ENCODE measurements at places on chromosomes 13 and 19. TPM values are rescaled to one million over a fixed set of nuclear protein-coding genes. Genes with fewer than 3 reads are reported as not detected.
A peak's percentile ranks its signal among the peaks of the same experiment; 100 is the strongest.

GRCh38 chr19:49339301-49340068, 4.3 kb downstream of the CD37 start:
- DNase-seq: no peak

DNA sequence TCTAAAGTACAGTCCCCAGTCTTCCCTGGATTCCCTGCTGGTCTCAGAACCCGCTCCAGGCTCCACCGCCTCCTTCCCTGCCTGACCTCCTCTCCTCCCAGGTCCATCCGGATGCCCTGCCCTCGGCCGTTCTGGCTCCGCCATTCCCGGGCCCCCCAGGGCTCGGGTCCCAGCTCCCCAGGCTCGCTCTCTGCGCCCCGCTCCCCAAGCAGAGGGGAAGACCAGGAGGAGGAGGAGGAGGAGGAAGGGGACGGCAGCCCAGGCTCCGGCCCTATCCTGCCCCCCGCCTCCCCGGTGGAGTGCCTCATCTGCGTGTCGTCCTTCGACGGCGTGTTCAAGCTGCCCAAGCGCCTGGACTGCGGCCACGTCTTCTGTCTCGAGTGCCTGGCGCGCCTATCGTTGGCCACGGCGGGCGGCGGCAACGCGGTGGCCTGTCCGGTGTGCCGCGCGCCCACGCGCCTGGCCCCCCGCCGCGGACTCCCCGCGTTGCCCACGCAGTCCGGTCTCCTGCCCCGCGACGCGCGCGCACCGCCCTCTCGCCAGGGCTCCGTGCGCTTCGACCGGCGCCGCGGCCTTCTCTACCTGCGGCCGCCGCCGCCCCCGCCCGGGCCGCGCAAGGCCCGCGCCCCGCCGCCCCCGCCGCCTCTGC, 647 bp downstream of the RNF225 start:
- no peak for DNase-seq

DNA sequence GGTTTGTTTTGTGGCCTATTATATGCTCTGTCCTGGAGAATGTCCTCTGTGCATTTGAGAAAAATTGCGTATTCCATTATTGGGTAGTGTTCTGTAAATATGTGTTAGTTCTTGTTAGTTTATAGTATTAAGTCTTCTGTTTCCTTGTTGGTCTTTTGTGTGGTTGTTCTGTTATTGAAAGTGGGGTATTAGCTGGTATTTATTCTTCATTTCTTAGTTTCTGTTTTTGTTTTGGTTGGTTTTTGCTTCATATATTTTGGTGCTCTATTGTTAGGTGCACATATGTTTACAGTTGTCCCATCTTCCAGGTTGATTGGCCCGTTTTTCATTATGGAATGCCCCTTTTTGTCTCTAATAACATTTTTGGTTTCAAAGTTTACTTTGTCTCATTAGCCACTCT, 77.3 kb downstream of the DNAJC15 start:
- DNase-seq: no peak

DNA sequence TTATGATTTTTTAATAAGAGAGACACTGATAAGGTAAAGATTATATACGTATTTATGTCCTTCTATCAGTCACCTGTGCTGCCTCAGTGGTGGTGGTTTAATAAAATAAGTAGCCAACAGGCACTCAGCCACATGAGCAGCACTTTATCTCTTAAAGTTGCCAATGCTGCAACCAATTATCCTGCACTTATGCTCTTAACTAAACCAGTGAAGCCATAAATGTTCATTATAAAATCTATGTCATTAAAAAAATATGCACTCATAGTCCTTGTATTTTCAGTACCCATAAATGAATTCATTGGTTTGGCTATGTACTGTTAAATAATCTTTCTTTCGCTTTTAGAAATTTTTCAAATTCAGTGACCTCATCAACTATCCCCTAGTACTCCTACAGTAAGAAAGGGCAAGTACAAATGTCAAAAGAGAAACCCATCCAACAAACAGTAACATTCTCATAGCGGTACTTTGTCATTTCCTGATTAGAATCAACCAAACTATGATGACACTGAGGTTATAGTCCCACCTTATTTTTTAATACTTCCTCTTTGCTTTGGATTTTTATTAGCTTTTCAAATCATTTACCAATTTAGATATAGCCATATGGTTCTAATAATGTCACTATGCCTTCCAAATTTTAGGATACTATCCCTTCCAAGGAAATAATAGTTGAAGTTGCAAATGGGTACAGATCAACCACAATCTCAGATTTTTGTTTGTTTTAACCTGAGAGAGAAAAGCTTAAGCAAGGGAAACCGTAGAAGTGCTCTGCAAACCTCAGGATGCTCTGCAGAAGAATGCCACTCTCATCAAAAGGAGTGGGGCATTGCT, 190.9 kb downstream of the KLF12 start:
- DNase-seq: peak; percentile 58

DNA sequence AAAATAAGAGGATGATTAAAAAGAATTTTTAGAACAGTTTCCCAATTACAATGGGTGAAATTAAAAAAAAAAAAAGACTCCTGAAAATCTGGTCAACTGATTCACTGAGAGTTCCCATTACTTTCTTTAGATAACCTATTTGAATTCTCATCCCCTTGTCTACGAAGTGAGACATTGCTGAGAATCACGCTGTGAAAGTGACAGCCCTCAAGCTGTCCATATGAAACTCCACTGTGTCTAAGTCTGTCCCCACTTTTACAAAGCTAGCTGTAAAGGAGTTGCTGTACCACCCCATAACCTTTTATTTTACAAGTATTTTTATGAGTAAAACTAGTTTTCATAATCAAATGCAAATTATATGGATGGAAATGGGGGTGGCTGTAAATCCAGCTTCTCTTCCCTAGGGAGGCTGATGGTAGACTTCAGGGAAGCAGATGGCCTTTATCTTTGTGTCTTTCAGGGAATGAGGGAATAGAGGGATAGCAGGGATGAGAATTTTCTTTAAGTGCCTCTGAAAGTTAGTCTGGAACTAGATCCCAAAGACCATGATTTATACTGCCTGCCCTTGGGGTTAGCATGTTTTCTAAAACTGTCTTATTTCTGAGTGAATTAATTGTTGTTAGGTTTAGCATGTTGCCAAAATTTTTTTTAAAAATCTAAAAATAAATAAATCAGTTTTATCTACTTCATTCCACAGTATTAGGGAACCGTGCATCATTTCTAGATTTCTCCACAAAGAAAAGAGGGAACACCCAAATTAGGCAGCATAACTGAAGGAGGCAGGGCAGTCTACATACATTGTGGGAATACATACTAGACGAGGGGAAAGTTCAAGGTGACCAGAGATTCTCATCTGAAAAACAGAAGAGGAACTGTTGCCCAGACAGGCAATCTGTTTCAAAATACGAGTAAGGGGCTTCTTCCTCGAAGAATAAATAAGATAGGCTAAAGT, 1219.1 kb downstream of the UQCRFS1 start:
- no peak for DNase-seq

GRCh38 chr13:97974773-97975172, 21.3 kb downstream of the IPO5 start:
- no peak for DNase-seq

DNA sequence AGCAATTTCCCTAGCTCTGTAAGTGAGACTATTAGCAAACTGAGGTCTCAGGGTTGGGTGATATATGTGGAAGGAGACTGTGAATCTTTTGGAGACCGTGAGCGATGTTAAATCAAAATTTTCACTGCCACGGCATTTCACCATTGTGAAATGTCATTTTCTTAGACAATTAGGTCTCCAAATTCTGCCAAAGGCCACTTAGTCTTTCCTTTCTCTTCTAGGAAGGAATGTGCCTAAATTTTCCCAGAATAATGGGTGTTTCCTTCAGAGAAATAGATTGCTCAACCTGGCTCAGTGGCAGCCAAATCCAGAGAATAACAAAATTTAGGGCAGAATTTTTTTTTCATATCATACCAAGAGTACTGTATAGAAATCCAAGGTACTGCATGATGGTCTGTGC, 64.5 kb upstream of the SCEL start:
- no peak for DNase-seq

DNA sequence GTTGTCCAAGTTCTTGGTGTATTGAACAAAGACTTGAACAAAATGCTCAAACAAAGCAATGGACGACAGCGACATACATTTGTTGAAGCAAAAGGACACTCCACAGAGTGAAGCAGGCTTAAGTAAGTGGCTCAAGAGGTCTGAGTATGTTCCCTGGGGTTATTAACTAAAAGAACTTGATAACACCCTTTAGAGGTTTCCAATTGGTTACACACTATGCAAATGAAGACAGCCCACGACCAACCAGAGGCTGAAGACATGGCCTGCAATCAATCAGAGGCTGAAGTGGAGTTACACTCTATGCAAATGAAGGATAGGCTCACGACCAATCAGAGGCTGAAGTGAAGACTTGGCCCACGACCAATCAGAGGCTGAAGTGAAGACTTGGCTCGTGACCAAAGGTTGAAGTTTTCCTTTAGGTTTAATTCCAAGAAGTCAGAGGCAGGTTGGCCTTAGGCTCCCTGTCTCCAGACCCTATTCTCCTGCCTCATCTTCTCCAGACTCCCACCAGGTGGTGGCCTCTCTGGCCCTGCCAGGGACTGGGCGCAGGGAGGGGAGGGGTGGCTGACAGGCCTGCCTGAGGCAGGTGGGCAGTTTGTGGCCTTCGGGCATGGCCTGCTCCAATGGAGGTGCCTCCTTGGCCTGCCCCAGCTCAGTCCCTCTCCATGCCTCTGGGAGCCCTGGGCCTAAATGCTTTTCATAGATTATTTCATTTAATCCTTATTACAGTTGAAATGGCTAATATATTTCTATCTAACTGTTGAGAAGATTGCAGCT, 38.1 kb downstream of the CCDC169 start:
- no peak for DNase-seq

DNA sequence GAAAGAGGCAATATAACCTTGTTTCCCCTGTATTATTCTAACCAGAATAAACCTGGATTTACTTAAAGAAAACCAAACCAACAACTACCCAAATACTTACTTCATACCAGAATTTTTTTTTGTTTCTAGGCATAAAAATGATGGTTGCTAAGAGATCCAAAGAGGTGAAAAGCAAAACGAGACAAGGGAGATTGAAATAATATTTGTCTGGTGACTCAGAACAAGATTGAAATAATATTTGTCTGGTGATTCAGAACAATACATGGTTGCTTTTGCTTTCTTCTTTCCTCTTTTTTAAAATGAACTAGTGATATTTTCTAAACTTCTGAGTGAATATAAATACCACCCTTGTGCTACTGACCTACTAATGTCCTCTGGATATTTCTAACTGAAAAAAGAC, 592.9 kb downstream of the KCTD12 start:
- DNase-seq: no peak

- no peak for DNase-seq
Measured at GRCh38 chr13:27622102-27622820, 569 bp downstream of the POLR1D start.

DNA sequence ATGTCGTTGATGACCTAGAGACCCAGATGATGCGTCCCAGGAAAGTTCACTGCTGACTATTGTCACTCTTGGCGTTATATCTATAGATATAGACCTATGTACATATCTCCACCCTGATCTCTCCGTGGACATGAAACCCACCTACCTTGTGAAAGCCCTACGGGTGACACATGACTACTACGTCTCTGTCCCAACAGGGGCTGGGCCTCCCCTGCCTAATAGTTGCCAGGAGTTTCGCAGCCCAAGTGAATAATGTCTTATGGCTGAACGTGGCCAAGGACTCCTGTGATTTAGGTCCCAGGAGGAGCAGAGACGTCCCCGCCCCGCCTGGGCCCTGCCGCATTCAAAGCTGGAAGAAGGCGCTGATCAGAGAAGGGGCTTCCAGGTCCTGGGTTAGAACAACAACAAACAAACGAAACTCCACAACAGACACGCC, 4.9 kb upstream of the POU4F1 start:
- DNase-seq: no peak

DNA sequence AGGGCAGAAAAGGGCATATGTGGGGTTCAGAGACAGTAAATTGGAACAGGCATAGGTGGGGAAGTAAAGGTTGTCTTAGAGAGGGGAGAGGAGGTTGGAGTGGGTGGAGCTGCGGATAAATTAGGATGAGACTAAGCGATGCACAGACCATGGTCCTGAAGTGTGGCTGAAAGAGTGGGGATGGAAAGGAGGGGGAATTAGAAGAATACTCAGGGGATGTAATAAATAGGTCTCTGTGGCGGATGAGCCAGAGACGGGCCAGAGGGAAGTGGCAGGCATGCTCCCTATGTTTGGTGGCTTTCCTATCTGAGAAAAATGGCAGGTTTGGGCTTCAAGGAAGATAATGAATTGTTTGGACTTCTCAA, 123.4 kb downstream of the OLFM4 start:
- no peak for DNase-seq

AXL gene
- total RNA-seq: 0.11 TPM

SOHLH2 gene
- total RNA-seq: not detected

ZNF285 gene
- 0.64 TPM for total RNA-seq

ZNF541 gene
- 0.13 TPM for total RNA-seq
